ENCODE measurements at places on chromosomes 5 and 9.

DNA sequence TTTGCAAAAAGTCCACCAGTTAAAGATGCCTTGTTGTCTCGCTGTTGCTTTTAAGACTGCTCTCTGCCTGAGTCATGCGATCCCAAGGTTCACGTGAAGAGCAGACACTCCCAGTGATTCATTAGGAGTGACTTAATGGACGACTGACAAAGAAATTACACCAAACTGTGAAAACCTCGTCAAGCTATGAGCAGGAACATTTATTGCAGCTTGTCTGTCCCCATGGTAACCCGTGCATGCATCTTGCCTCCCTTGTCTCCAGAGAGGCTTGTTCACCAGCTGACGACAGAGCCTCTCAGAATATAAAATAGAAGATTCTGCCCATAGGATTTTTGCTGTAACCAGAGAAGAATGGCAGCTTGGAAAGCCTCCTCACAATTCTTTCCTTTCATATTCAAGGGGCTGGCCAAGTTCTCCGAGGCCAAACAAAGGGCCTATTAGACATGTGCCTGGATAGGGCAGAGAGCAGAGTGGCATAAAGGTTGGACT, 352.7 kb downstream of the SPOCK1 start:
- H3K36me3 ChIP-seq: no peaks in the 10 kb centered on the region
- DNase-seq: peak; percentile 71
- H3K27me3 ChIP-seq: no peaks in the 10 kb centered on the region
- H3K4me1 ChIP-seq: peaks cover 82% of the 10 kb centered on the region

GRCh38 chr5:50863534-50864170, 197.2 kb downstream of the PARP8 start:
- no peaks in the 10 kb centered on the region for H3K4me1 ChIP-seq
- H3K27me3 ChIP-seq: no peaks in the 10 kb centered on the region
- no peak overlapping the region for H3K27ac ChIP-seq
- no peaks in the 10 kb centered on the region for H3K36me3 ChIP-seq

DNA sequence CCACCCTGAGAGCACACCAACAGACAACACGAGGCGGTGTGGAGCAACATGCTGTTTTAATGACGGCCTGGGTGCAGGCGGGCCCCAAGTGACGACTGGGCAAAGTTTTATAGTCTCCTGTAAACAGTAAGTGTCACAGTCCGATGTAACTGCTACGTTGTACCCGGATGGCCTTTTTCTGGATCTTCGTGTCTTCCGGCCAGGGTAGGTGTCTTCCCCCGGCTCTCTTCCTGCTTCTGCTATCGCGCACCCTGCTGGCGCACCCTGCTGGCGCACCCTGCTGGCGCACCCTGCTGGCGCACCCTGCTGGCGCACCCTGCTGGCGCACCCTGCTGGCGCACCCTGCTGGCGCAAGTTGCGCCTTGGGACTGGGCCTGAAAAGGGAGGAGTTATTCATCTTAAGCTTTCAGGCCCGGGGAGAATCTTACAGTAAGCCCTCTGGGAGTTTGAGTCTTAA, 143.0 kb upstream of the TARS1 start:
- DNase-seq: no peak
- no peaks in the 10 kb centered on the region for H3K27me3 ChIP-seq
- H3K4me1 ChIP-seq: no peaks in the 10 kb centered on the region
- H3K27ac ChIP-seq: no peak overlapping the region
- H3K36me3 ChIP-seq: no peaks in the 10 kb centered on the region

- no peak for DNase-seq
- no peak overlapping the region for H3K4me3 ChIP-seq
- peaks cover 10% of the 10 kb centered on the region for H3K4me1 ChIP-seq
- peaks cover 51% of the 10 kb centered on the region for H3K36me3 ChIP-seq
Observed at GRCh38 chr9:2085716-2086115, 70.6 kb downstream of the SMARCA2 start.

DNA sequence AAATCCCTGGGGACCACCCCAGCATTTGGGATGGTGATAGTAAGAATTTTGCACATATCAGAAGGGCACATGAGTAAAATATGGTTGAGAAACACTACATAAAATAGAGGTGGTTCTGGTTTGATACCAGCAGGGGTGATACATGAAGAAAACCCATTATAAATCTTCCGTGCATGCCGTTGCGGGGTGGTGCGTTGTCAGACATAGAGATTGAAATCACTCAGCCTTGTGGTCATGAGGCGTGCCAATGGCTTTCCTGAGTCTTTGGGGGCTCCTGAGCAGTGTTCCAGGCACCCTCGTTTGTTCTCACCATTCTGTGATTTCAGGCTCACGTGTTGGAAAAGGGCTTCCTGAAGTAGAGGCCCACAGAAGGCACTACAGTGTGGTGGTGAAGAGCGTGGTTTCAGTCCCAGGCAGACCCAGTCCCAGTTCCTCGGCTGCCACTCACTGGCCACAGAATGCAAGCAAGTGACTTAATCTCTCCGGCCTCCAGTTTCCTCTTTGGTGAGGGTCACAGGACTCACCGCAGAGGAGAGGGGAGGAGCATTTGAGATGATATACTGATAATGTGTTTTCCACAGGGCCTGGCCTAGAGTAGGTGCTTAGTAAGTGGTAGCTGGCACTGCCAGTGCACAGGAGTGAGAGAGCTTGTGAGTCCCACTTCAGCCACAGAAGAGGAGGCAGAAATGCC, 20.5 kb upstream of the GLRX start:
- no peak overlapping the region for H3K27ac ChIP-seq
- H3K36me3 ChIP-seq: no peaks in the 10 kb centered on the region
- peak; percentile 71 for DNase-seq
- no peak overlapping the region for H3K4me3 ChIP-seq
- H3K27me3 ChIP-seq: no peaks in the 10 kb centered on the region

DNA sequence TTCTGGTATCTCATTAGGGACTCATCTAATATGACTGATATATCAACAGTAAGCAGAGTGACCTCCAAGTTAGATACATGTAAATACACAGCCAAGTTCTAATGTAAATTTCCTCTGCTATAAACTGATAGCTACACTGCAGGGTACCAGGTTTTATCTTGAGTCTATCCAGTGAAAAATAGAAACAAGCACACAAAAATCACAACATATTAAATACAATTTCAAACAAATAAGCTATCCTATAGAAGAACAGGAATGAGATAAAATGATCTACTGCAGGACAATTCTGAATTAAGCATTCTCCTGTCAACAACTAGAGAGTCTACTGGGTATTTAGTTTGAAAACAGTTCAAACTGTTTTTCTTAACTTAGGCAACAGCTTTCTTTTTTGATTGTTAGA, 42.7 kb downstream of the NR3C1 start:
- H3K4me3 ChIP-seq: no peak overlapping the region
- H3K36me3 ChIP-seq: peaks cover 9% of the 10 kb centered on the region
- DNase-seq: no peak
- H3K4me1 ChIP-seq: peaks cover 94% of the 10 kb centered on the region

GRCh38 chr9:131919216-131919615, 160.5 kb downstream of the MED27 start:
- no peak overlapping the region for H3K27ac ChIP-seq
- DNase-seq: no peak
- no peaks in the 10 kb centered on the region for H3K4me1 ChIP-seq

DNA sequence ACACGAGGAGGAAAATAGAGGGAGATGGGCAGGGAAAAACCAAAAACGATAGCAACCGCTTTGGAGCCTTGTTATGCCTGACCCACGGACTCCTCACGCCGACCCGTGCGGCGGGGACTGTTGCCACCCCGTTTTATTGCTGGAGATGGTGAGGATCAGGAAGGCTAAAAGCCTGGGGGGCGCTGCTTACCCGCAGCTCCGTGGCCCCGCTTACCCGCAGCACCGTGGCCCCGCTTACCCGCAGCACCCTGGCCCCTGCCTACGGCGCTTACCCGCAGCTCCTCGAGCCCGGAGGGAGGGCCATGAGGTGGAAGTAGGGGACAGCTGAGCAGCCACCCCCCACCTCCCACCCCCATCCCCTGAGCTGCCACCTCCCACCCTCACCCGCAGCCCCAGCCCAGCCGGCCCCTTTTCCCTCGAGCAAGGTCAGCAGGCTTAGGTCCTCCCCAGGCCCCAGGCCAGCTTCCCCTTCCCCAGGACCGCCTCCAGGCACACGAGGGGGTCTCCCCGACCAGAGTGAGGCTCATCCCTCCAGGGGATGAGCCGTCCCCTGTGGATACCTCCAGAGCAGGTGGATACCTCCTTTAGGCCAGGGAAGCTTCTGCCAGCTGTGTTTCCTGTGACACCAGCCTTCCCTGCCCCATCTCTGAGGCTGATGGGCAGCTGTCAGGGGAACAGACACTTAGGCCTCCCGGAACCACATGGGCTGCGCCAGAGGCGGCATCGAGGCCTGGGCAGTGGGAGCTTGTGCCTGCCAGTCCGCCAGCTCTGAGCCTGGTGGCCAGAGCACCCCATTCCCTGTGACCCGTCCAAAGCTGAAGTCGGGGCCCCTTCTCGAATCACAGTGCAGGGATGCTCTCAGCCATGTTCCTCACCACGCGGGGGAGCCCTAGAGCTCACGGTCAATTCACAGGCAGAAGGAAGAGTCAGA, 92.3 kb downstream of the LMX1B start:
- H3K4me1 ChIP-seq: no peaks in the 10 kb centered on the region
- H3K36me3 ChIP-seq: no peaks in the 10 kb centered on the region
- no peak overlapping the region for H3K4me3 ChIP-seq
- no peak overlapping the region for H3K27ac ChIP-seq

DNA sequence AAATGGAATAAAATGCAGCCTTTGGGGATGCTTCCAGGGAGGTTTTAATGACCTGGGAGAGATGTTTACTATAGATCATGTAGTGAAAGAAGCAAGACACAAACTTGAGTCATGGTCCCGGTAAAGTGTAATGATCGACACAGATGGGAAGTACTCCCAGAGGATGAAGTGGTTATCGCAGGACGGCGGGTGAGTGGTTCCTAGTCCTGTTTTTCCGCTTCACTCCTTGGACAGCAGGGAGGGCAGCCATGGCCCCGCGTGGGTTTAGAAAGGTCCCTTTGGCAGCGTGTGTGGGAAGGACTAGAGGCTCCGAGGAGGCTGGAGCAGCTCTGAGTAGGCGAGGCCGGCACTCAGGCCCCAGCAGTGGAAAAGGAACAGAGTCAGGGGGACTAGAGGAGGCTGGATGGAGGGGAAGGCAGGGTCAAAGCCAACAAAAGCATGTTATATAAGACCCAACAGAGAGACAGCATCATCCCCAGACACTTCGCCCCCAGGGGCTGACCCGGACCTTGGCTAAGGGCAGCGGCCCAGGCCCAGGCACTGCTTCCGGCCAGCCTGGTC, 49.2 kb upstream of the STXBP1 start:
- H3K4me1 ChIP-seq: no peaks in the 10 kb centered on the region
- no peaks in the 10 kb centered on the region for H3K36me3 ChIP-seq
- no peak overlapping the region for H3K27ac ChIP-seq

- no peak for DNase-seq
- no peak overlapping the region for H3K27ac ChIP-seq
- H3K4me3 ChIP-seq: no peak overlapping the region
- no peaks in the 10 kb centered on the region for H3K27me3 ChIP-seq
Observed at GRCh38 chr9:33453999-33454660, 6.7 kb upstream of the AQP3 start.
